ENCODE measurements at places on chromosomes 4 and X.
A peak's percentile ranks its signal among the peaks of the same experiment; 100 is the strongest.

GRCh38 chr4:154953691-154954090 is 172.6 kb downstream of the RBM46 start:
- DNase-seq: no peak

- DNase-seq: peak; percentile 73
Observed at GRCh38 chr4:6343939-6344408, 74.3 kb downstream of the WFS1 start.

DNA sequence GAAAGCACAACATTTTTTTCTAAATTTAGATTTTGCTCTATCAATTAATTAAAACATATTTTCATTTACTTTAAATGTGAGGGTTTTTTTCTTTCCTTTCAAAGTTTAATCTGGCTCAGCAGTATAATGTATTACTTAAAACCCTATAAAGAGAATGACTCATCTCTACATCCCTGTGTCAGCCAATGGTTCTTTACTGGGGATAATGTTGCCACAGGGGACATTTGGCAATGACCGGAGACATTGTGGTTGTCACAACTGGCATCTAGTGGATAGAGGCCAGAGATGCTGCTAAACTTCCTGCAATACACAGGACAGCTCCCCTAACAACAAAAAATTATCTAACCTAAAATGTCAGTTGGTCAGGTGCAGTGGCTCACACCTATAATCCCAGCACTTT is 53.8 kb downstream of the SYNPO2 start:
- DNase-seq: no peak

- DNase-seq: no peak
Observed at GRCh38 chr4:86543560-86544309, 50.4 kb upstream of the PTPN13 start.

DNA sequence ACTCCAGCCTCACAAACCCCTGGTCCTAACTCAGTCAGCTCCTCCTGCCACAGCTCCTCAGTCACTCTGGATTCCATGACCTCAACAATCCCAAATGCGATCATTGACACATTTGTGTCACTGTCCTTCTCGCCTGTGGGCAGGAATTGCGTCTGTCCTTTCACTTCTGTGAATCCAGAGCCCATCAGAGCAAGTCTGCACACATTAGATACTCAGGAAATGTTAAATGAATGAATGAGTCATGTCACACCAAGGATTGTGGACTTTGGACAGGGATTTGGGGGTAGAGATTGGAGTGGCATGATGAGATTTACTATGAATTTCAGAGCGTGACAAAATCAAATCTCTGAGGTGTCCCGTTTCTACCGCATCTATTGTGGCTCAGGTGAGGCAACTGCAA is 11.8 kb upstream of the CLDN24 start:
- no peak for DNase-seq

- DNase-seq: no peak
Observed at GRCh38 chr4:155667568-155668511, 1.2 kb downstream of the GUCY1A1 start.

- DNase-seq: peak; percentile 75
Observed at GRCh38 chr4:128600996-128601871, 208.3 kb upstream of the JADE1 start.

- DNase-seq: no peak
Observed at GRCh38 chr4:24482871-24483270, 101.5 kb downstream of the DHX15 start.

DNA sequence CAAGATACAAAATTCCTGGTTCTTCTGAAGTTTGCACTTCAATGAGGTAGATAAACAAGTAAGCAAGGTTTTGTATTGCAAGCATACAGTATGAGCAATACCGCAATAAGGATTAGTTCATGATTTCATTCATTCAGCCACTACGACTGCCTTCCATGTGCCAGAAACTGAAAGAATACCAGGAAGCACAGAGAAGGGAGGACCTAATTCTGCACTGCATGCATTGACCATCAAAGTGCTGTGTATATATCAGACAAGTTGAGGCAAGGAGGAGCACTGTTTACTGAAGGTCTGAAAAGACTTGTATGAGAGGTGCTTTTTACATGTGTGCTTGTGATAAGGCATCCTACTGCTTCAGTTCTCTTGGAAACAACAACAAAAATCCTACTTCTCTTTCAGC is 40.9 kb upstream of the GPM6B start:
- no peak for DNase-seq

- no peak for DNase-seq
Observed at GRCh38 chr4:82543131-82543530, 18.7 kb downstream of the TMEM150C start.

GRCh38 chrX:155745792-155746191 is 133.0 kb upstream of the TMLHE start:
- DNase-seq: no peak

GRCh38 chr4:89658701-89659024 is 178.3 kb downstream of the SNCA start:
- DNase-seq: no peak

GRCh38 chr4:5199912-5200311 is 148.6 kb downstream of the STK32B start:
- no peak for DNase-seq

GRCh38 chr4:68079928-68080327 is 49.7 kb downstream of the TMPRSS11F start:
- no peak for DNase-seq

GRCh38 chr4:3223346-3223745 is 25.6 kb upstream of the MSANTD1 start:
- DNase-seq: no peak

GRCh38 chr4:38354872-38355271 is 309.1 kb upstream of the KLF3 start:
- DNase-seq: no peak

GRCh38 chr4:140176735-140177134 is 22.8 kb upstream of the MAML3 start:
- no peak for DNase-seq

DNA sequence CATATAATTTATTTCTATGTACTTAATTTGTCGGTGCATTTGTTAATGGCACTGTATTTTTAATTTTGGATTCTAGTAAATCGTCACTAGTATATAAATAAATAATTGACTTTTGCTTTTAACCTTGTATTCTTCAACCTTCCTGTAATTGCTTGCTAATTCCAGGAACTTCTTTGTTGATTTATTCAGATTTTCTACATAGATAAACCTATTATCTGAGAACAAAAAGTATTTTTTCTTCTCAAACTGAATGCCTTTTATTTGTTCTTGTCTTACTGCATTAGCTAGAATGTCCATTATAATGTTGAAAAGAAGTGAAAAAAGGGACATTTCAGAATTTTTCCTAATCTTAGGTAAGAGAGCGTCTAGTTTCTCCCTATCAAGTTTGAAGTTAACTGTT is 839.1 kb downstream of the SH3BGRL start:
- no peak for DNase-seq

DNA sequence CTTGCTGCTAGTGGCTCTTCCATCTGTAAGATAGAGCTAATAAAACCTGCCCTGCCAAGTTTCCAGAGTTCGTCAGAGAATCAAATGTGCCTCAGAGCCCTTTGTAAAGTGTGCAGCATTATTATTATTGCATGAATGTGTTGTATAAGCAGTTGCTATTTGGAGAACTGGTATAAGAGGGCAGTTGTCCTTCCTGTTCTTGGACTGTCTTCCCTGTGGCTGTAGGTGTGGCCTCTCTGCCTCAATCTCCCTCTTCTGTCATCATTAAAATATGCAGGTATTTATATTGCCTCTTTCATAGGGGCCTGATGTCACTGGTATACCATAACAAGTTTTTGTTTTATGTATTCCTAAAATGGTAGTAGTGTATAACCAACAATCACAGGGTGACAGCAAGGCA is 3.8 kb downstream of the MTM1 start:
- DNase-seq: no peak

DNA sequence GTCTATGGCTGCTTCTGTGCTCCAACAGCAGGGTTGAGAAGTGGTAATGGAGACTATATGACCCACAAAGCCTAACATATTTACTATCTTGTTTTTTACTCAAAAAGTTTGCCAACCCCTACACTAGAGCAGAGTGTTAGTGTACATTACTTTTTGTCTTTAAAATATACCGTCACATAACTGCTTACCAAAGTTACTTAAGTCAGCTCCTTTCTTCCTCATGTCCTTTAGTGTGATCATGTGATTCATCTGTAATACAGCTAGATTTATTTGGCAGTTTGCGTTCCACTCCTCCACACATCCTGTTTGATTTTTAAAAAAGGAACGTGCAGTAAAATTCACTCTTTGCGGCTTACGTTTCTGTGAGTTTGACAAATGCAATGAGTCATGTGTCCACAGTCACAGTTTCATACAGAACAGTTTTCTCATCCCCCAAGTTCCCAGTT is 162.4 kb upstream of the GPRIN3 start:
- peak; percentile 82 for DNase-seq

- no peak for DNase-seq
Observed at GRCh38 chrX:9539605-9540387, 74.9 kb downstream of the TBL1X start.

GRCh38 chrX:2325076-2325784 is 175.5 kb downstream of the DHRSX start:
- DNase-seq: peak; percentile 65

- no peak for DNase-seq
Observed at GRCh38 chrX:46584736-46585135, 11.2 kb downstream of the CHST7 start.

DNA sequence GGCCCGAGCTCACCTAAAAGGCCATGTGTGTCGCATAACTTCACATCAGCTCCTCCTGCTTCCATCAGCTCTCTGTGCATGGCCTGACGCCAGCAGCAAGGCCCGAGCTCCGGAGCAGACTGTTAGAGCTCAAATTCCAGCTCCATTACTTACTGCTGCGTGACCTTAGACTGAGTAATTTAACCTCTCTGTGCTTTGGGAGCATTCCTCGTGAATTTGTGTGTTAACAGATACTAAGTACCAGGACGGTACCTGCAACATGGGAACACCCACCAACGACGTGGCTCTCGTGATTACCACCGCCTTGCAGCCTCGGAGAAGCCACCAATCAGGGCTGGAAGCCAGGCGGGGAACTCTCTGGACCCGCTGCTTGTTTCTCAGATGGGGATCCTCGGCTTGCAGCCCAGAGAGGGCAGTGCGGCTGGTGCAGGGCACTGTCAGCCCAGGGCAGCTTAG is 12.9 kb downstream of the LETM1 start:
- peak; percentile 73 for DNase-seq

DNA sequence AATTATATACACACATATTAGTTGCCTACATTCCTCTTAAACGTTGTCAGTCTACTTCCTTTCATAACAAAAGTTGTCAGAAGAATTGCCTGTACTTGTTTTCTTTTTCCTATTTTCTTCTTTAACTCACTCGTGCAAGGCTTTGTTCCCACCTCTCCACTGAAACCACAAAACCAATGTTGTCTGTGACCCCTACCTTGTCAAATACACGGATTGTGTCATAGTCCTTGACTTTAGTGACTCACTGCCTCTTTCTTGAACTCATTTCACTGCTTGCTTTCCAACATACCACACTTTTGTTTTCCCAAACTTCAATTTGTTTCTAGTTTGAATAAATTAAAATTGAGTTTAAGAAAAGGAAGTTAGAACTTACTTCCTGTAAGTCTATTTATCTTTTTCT is 283.9 kb upstream of the AGA start:
- DNase-seq: no peak

- peak; percentile 1 for DNase-seq
Observed at GRCh38 chrX:141936080-141936479, 32.4 kb downstream of the MAGEC1 start.

- no peak for DNase-seq
Observed at GRCh38 chr4:22504447-22504846, 11.4 kb downstream of the ADGRA3 start.

DNA sequence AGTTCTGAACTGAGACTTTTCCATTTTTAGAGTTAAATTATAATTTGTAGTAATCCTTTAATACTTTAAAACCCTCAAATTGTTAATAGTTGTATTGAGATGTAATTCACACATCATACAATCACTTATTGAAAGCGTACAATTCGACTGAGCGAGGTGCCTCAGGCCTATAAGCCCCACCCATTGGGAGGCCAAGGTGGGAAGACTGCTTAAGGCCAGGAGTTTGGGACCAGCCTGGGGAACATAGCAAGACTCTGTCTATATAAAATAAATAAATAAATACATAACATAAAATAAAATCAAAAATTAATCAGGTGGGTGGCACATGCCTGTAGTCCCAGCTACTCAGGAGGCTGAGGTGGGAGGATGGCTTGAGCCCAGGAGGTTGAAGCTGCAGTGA is 70.3 kb downstream of the RWDD4 start:
- no peak for DNase-seq

DNA sequence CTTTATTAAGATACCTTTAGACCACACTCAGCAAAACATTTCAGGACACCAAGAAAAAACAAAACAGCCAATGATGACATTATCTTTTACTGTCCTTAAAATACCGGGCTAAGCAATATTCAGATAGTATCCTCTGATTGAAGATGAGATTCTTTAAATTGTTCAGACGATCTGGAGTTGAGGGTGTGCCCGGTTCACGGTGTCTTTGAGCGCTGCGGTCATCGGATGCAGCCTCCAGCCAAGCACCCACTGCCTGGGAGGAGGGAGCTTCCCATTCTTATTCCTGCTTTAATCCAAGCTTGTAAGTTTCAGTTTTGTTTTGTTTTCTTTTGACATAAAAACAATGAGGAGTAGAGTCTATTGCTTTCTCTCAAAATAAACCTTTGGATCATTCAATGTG is 14.1 kb downstream of the FAM149A start:
- DNase-seq: no peak

GRCh38 chr4:8765631-8766590 is 105.7 kb downstream of the HMX1 start:
- no peak for DNase-seq

- no peak for DNase-seq
Observed at GRCh38 chr4:139919004-139919403, 235.0 kb downstream of the MAML3 start.

- DNase-seq: no peak
Observed at GRCh38 chr4:142752202-142752786, 93.8 kb downstream of the INPP4B start.

DNA sequence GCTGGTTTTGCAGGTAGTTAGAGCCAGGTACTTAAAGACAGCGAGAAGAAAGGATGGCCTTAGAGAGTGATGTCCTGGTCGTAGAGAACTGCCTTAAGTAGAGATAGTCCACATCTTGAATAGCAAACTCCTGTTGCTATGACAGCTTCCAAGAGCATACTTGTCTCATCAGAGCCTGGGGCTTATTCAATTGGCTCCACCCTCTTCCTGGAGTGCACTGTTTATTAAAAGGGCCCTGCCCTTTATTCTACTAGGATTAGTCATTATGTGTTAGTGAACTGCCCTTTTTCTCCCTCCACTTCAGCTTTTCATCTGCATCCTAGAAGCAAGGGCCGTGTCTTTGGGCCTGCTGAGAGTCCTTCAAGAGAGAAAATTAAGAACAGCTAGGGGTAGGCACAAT is 94.5 kb upstream of the EOLA2 start:
- DNase-seq: peak; percentile 52

Data from stromal cell of bone marrow (primary cell).